M059J (cell line): ENCODE measurements at places on chromosomes 7 and 10.

DNA sequence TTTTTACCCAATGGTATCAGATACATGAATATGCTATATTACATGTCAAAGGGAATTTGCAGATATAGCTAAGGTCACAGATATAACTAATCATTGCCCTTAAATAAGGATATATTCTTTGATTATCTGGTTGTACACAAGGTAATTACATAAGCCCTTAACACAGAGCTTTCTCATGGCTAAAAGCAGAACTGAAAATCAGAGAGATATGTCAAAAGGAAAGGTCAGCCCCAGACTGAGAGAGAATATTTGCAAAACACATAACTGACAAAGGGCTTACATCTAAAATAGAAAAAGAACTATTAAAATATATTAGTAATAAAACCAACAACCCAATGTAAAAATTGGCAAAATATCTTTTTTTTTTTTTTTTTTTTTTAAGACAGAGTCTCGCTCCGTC lies 1029.5 kb upstream of the LRRN3 start:
- DNase-seq: no peak

DNA sequence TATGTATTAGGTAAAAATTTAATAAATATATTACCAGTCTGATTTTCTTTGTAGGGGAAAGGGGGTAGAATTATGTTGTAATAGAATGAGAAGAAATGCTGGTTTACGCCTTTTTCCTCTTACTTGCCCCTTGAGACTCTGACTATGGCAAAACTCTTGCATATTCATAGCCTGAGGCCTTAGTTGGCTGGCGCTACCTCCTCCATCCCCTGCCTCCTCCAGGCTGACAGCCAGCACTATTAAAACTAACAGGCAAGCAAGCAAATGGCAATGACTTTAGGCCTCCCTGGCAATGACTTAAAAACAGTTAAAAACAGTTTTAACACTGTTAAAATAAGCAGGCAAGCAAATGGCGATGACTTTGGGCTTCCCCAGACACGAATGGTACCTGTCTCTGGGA lies 14.4 kb downstream of the PKD2L1 start:
- DNase-seq: peak; percentile 23

DNA sequence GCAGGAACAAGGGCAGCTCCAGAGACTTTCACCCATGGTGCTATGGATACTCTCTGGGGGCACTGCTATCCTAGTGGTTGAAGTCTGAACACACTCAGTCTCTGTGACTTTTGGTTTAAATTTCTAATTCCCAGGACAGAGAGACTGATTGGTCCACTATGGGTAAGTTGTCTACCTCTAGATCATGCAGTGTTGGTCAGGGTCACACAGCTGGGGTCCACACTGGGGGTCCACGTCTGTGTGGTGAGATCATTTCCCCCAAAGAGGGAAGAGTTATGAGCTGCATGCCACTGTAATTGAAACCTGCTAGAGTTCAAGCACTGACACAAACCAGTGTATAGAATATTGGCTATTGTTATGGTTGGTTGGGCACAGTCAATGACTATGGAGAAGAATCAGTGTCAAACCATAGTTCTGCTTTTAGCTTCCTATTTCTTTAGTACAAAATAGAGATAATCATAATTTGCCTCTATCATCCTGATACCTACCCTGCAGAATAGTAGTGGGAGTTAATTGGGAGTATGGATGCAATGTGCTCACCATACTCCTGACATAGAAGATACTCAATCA lies 101.6 kb downstream of the PRTFDC1 start:
- DNase-seq: no peak

GRCh38 chr7:46153583-46153950 lies 232.5 kb upstream of the IGFBP3 start:
- no peak for DNase-seq

DNA sequence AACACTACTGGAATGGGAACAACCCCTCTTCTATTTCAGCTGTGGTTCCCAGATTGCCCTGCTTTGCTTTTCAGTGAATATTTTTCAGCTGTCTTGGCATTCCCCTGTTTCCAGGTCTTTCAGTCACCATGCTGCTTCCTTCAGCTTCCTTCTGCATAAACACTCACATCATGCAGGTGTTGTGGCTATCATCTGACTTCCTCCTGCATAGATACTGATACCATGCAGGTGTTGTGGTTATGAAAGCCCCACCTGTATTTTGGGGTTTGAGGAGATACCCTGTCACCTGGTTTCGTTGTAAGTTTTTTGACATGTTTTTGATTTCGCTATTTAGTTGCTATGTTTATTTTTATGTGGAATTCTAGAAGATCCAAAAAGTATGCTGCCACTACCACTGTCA lies 71.5 kb downstream of the SLC35B4 start:
- no peak for DNase-seq

GRCh38 chr10:69217119-69217754 lies 2.9 kb upstream of the HKDC1 start:
- peak; percentile 90 for DNase-seq

- peak; percentile 48 for DNase-seq
Observed at GRCh38 chr7:27808626-27809025, 68.7 kb downstream of the TAX1BP1 start.

GRCh38 chr7:134553976-134554375 lies 5.1 kb downstream of the AKR1B15 start:
- peak; percentile 44 for DNase-seq

DNA sequence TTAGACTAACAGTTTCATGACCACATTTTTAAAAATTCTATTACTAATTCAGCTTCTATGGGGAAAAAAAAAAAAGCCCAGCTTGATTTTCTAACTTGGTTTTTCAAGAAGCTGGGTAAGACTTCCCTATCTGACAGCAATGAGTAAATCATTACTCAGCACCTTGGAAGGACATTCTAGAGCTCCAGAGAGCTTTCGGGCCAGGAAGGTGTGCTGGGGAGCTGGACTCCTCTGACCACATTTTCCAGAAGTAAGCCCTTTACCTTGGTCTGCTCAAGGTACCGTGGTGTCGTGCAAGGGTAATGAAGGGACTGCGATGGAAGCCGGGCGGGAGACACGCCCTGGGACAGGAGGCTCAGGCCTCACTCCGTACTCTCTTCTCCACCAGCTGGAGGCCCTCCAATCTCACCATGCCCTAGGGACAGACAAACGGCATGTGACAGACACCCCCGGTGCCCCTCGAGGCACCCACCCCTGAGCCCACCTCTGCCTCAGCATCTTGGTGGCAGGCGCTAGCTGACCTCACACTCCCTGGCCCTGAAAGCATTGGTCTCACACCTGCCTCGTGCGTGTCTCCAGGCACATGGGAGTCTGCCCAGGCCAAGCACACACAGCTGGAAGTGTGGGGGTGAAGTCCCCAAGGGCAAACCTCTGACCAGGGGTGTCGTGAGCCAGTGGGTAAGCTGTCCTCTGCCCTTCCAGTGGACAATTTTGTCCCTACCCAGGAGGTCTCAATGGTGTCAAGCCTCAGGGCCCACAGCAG lies 152.1 kb downstream of the OAT start:
- peak; percentile 46 for DNase-seq

DNA sequence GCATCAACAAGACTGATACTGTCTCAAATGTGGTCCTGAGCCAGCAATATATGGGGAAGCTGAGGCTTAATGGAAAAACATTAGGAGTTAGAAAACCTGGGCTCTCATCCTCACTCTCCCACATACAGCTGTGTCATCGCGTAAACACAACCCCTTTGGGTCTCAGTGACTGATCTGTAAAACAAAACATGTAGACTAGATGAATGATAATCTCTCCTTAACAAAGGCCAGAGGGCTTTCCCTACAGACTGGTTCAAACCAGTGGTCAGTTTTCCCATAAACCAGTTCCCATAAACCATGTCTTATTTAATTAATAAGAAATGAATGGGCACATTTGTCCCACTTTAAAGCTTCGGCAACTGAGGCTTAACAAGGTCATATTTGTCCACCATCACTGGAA lies 48.1 kb downstream of the OSBPL3 start:
- DNase-seq: peak; percentile 42

DNA sequence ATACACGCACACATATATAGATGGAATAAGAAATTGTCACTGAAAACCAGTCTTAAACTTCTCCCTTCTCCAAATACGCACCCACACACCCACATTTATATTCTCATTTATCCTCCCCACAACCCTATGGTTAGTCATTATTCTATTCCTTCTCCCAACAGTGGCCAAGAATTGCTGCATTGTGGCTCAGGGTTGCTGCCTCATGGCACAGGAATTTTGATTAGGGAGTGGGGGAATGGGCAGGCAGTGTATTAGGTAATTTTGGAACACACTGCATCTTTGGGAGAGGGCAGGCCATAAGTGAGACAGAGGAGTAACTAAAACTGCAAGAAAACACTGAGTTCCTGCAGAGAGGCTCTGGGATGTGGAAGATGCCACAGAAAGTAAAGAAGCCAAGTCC lies 35.7 kb downstream of the NAPEPLD start:
- peak; percentile 98 for DNase-seq

DNA sequence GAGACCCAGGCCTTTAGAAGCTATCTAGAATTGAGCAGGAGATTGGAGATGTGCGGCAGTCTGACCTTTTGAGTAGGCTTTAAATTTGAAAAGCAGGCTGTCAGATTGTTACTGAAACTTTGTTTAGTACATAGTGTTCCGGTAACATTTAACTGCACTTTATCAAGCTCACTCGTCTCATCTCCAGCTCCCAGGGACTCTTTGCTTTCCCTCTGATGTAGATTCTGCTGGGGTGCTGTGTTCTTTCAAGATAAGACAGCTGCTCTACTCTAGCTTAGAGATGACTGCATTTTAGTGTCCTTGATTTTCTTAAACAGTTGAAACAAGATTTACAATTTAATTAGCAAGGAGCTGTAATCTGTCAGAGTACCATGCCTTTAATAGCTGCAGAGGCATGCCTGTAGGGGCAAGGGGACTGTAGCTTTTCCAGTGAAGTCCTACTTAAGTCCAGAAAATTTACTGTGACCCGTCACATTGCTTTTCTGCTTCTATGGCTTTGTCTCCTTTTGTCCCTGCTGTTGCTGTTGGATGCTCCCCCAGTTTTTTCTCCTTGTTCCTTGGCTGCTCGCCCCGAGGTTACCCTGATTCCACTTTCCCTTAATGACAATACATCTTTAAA lies 56.4 kb upstream of the MTPN start:
- DNase-seq: no peak

GRCh38 chr7:105723572-105723971 lies 142.3 kb upstream of the EFCAB10 start:
- DNase-seq: no peak

GRCh38 chr7:28815928-28816373 lies 142.2 kb downstream of the TRIL start:
- no peak for DNase-seq

- DNase-seq: peak; percentile 16
Observed at GRCh38 chr7:29723599-29723998, 82.7 kb upstream of the WIPF3 start.

- DNase-seq: no peak
Observed at GRCh38 chr10:3009341-3009740, 58.0 kb upstream of the PFKP start.

DNA sequence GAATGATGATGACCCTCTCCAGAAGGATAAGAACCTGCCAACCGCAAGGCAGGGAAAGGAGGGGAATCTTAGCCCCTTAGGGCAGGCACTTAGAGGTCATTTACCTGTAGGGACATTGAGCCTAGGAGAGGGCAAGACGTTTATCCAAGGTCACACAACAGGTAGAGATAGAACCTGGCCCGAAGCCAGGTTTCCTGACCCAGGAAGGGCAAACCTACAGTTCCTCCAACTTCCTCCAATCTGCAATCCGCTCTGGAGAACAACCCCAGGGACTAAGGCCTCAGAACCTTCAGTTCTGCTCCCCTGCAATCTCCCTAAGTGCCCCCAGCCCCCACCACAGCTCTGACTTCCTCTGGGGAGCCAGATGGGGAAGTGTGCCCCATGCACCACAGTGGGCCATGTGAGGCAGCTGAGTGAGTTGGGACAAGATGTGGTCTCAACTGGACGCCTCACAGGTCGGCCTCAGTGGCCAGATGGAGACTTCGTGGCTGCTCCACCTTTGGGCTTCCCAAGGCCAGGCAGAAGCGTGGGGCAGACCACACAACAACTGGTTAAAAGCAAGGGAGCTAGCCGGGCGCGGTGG lies 1.4 kb upstream of the PSAP start:
- DNase-seq: no peak

GRCh38 chr10:26222563-26222962 lies 6.0 kb downstream of the GAD2 start:
- no peak for DNase-seq

- peak; percentile 9 for DNase-seq
Observed at GRCh38 chr7:72069263-72069662, 342.9 kb downstream of the CALN1 start.

- DNase-seq: peak; percentile 99
Observed at GRCh38 chr10:117441812-117442443, 66.7 kb upstream of the PDZD8 start.

DNA sequence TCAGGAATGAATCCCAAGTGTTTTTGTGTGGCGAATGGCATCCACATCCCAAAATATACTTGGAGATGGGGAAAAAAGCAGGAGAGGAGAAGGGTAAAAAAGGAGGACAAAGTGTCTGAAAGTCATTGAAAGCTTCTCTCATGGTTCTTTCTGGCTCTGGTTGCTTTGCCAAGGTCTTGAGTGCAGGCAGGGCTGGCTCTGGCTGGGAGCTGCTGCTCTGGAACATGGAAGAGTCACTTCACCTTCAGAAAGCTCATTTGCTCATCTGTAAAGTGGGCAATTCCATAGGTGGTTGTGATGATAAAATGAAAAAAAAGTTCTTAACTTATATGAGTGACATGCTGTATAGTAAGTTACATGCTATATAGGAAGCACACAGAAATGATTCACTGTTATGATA lies 2.9 kb upstream of the PRSS2 start:
- DNase-seq: no peak

DNA sequence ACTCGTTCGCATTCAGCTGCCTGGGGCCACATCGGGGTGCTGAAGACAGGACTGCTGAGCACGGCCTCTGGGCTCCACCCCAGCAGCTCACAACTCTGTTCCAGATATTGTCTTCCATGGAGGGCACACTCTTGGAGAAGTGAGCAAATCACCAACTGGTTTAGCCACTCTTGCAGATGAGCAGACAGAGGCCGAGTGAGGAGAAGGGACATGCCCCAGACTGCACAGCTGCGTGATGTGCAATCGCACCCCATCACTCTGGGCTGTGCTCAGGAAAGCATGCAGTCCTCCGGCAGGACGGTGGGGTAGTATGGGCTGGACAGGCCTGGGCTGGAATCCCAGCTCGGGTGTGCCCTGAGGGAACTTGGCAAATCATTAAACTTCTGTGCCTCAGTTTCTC lies 111.6 kb downstream of the FAM53B start:
- DNase-seq: no peak

DNA sequence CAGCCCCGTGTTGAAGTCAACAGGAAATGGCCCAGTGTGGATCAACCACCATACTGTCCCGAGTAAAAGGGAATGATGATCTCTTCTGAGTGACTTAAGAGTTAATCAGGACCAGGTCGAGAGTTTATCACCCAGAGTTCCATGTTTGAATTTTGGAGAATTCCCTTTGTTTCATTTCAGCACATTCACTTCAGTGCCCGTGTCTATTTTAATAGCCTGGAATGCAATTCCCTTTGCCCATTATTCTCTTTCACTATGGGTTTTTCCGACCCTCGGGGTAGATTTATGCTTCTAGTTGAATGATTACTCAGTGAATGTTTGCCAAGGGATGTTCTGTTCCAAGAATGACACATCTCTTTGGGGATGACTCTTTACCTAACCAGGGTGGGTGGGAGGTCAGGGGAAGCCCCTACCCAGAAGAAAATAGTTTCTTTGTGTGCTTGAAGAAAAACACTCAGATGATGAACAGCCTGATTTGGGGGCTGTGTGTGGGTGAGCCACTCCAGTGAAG lies 594.9 kb downstream of the INHBA start:
- DNase-seq: peak; percentile 89

- DNase-seq: no peak
Observed at GRCh38 chr10:77114181-77114821, 523.3 kb downstream of the KCNMA1 start.
